HCT116 (cell line): ENCODE measurements at places on chromosomes 11 and 22. TPM values are rescaled to one million over a fixed set of nuclear protein-coding genes. Genes with fewer than 3 reads are reported as not detected.

The MMP12 gene
- not detected for total RNA-seq

The LARGE1 gene
- 1.5 TPM for total RNA-seq

The KIAA1671 gene
- total RNA-seq, result 36.8 TPM

The OR6A2 gene
- 0.22 TPM for total RNA-seq

The TTC36 gene
- 0.47 TPM for total RNA-seq

DNA sequence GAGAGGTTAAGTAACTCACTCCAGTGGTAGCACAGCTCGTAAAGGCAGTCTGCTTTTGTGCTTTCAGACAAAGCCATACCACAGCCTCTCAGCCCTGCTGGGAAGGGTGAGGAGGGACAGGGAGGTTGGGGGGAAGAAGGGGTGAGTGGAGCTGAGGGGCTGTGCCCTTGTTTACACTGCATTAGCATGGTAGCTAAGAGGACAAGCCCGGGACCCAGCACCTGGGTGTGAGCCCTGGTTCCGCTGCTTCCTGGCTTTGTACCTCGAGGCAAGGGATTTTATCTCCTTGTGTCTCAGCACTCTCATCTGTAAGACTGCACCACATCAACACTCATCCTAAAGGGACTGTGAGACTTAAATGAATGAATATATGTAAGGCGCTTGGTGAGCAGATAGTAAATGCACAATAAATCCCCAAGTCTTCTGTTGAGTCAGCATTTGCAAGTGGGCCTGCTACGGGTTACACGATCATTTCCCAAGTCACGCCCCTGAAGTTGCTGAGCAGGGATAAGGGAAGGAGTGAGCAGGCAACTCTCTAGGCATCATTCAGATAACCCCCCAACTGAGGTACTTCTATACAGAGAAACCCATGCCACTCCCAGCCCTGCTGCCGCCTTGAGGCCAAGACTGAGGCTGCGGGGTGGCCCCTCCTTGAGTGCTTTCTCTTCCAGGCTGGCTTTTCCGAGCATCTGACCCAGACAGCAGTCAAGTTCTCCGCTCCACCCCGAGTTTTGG is 7.5 kb downstream of the RASD2 start:
- H3K36me3 ChIP-seq, result no peaks in the 10 kb centered on the region
- H3K4me3 ChIP-seq, result no peak overlapping the region
- no peak overlapping the region for H3K27ac ChIP-seq
- peaks cover 23% of the 10 kb centered on the region for H3K4me1 ChIP-seq
- no peak for DNase-seq

- no peaks in the 10 kb centered on the region for H3K36me3 ChIP-seq
- H3K27ac ChIP-seq, result no peak overlapping the region
- H3K27me3 ChIP-seq, result no peaks in the 10 kb centered on the region
Measured at GRCh38 chr11:29352273-29352795, 664.5 kb downstream of the KCNA4 start.

- no peak for DNase-seq
- H3K27ac ChIP-seq, result no peak overlapping the region
- H3K4me1 ChIP-seq, result no peaks in the 10 kb centered on the region
- H3K36me3 ChIP-seq, result no peaks in the 10 kb centered on the region
Measured at GRCh38 chr11:44839458-44840084, 111.1 kb downstream of the TP53I11 start.

DNA sequence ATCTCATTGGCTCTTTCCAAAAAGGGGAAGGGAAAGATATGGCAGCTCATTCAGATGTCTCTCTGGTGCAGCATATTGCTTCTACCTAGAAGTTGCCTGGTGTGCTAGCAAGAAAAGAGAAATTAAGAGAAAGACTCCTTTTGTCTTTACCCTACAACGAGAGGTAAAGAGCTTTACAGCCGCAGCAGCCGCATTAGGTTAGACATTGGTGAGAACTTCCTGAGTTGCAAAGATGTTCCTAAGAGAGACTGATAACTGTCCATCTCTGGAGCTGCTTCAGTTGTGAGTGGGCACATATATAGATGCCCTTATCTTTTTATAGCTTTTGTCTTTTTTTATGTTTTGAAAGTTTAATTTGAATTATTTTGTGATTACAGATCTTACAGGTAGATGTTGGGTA is 80.8 kb upstream of the NNMT start:
- no peak for DNase-seq
- H3K27me3 ChIP-seq, result peaks cover 13% of the 10 kb centered on the region; the same call in 1 of the 2 replicates
- H3K36me3 ChIP-seq, result no peaks in the 10 kb centered on the region
- no peak overlapping the region for H3K4me3 ChIP-seq
- no peaks in the 10 kb centered on the region for H3K4me1 ChIP-seq
- H3K27ac ChIP-seq, result no peak overlapping the region

- DNase-seq, result no peak
- no peaks in the 10 kb centered on the region for H3K27me3 ChIP-seq
- peaks cover 27% of the 10 kb centered on the region for H3K4me1 ChIP-seq
- H3K27ac ChIP-seq, result no peak overlapping the region
Measured at GRCh38 chr22:46826438-46827135, 64.1 kb downstream of the TBC1D22A start.

DNA sequence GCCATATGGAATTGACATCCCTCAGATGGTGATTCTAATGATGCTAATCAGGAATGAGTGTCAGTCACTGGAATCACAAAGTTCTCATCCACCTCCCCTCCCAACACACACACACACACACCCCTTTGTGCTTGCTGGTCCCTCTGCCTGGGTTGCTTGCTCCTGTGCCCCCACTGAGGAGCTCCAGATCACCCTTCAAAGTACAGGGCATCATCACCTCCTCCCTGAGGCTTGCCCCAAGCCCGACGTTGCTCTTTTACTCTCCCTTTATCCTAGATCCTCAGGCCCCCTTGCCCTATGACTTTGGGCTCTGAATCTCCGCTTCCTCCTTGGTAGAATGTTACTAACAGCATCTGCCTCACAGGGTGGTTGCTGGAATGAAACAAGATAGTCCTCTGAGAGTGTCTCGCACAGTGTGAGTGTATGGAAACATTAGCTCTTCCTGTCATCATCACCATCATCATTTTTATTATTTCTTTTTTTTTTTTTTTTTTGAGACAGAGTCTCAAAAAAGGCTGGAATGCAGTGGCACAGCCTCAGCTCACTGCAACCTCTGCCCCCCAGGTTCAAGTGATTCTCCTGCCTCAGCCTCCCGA is 3.4 kb downstream of the TOM1 start:
- H3K27me3 ChIP-seq, result no peaks in the 10 kb centered on the region
- H3K4me3 ChIP-seq, result no peak overlapping the region
- no peak for DNase-seq
- H3K4me1 ChIP-seq, result peaks cover 31% of the 10 kb centered on the region
- H3K36me3 ChIP-seq, result no peaks in the 10 kb centered on the region

DNA sequence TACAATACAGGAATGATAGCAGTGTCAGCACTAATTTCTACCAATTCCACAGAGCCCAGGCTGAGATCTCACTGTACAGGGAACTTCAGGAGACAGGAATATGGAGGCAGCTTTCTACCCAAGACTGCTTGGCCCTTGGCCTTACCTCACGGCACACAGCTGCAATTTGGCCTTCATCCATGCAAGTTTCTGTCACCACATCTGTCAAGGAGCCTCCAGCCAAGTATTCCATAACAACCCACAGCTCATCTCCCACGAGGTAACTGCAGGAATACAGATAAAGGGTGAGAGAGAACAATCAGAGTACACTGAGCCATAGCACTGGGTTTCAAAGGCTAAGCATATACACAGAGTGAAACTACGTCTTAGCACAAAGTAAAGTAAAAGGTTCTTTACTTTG is 39.0 kb upstream of the GDPD4 start:
- no peak overlapping the region for H3K4me3 ChIP-seq
- H3K36me3 ChIP-seq, result peaks cover 2% of the 10 kb centered on the region; the same call in 1 of the 2 replicates
- H3K27ac ChIP-seq, result no peak overlapping the region
- H3K27me3 ChIP-seq, result no peaks in the 10 kb centered on the region
- no peak for DNase-seq
- no peaks in the 10 kb centered on the region for H3K4me1 ChIP-seq

GRCh38 chr11:112874980-112875379 is 86.2 kb upstream of the NCAM1 start:
- no peak for DNase-seq
- no peak overlapping the region for H3K4me3 ChIP-seq
- no peak overlapping the region for H3K27ac ChIP-seq
- no peaks in the 10 kb centered on the region for H3K4me1 ChIP-seq

- H3K36me3 ChIP-seq, result no peaks in the 10 kb centered on the region
- H3K27ac ChIP-seq, result no peak overlapping the region
- H3K4me1 ChIP-seq, result no peaks in the 10 kb centered on the region
- no peak for DNase-seq
Measured at GRCh38 chr11:99865951-99866350, 821.1 kb upstream of the ARHGAP42 start.

DNA sequence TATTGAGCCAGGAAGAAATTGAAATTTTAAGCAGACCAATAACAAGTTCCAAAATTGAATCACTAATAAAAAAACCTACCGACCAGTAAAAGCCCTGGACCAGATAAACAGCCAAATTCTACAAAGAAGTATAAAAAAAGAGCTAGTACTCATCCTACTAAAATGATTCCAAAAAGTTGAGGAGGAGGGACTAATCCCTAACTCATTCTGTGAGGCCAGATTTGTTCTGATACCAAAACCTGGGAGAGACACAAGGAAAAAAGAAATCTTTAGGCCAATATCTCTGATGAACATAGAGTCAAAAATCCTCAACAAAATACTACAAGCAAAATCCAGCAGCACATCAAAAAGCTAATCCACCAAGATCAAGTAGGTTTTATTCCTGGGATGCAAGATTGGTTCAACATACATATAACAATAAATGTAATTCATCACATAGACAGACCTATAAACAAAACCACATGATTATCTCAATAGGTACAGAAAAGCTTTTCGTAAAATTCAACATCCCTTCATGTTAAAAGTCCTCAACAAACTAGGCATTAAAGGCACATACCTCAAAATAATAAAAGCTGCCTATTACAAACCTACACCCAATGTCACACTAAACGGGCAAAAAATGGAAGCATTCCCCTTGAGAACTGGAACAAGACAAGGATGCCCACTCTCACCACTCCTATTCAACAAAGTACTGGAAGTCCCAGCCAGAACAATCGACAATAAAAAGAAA is 13.1 kb downstream of the OR52A5 start:
- H3K27me3 ChIP-seq, result peaks cover 62% of the 10 kb centered on the region
- H3K36me3 ChIP-seq, result no peaks in the 10 kb centered on the region
- no peak for DNase-seq
